ENCODE measurements at places on chromosomes 2 and 18. TPM values are rescaled to one million over a fixed set of nuclear protein-coding genes. Genes with fewer than 3 reads are reported as not detected.

The STPG4 gene
- total RNA-seq = not detected

The SP140 gene
- 2.0 TPM for total RNA-seq

The NEU2 gene
- not detected for total RNA-seq

The AOX1 gene
- 36.7 TPM for total RNA-seq

The KANSL1L gene
- total RNA-seq = 6.1 TPM

The LYPD1 gene
- total RNA-seq = 0.34 TPM

The KLF11 gene
- total RNA-seq = 3.7 TPM

The UGT1A3 gene
- not detected for total RNA-seq

The TMEFF2 gene
- total RNA-seq = 19.3 TPM

The ITPRIPL1 gene
- total RNA-seq = 3.7 TPM

The MREG gene
- total RNA-seq = 2.0 TPM

The GNLY gene
- total RNA-seq = not detected

The HSPD1 gene
- 278 TPM for total RNA-seq

The TGFA gene
- not detected for total RNA-seq

The TMEM163 gene
- not detected for total RNA-seq

The ZDBF2 gene
- total RNA-seq = 3.5 TPM

The ACSL3 gene
- 189 TPM for total RNA-seq

The TBC1D8 gene
- total RNA-seq = 4.4 TPM

The COL6A3 gene
- total RNA-seq = 614 TPM

The ADAM23 gene
- total RNA-seq = 5.5 TPM

The RESP18 gene
- total RNA-seq = not detected

The CHMP3 gene
- total RNA-seq = 44.2 TPM

The SCN7A gene
- total RNA-seq = 0.74 TPM

The MOGAT1 gene
- total RNA-seq = not detected

The UGP2 gene
- total RNA-seq = 77.3 TPM

The CMPK2 gene
- total RNA-seq = 0.30 TPM

The CCDC178 gene
- total RNA-seq = not detected

The BOLL gene
- total RNA-seq = not detected

The CHST9 gene
- total RNA-seq = not detected

The NAT8 gene
- total RNA-seq = not detected

The KRTCAP3 gene
- not detected for total RNA-seq

The CENPA gene
- total RNA-seq = 23.4 TPM

The MARCHF7 gene
- total RNA-seq = 88.3 TPM

The UGT1A8 gene
- not detected for total RNA-seq

The TLX2 gene
- total RNA-seq = 0.34 TPM

The LAPTM4A gene
- total RNA-seq = 85.9 TPM

The MEP1B gene
- not detected for total RNA-seq

The TANC1 gene
- total RNA-seq = 13.1 TPM

The REG1A gene
- total RNA-seq = not detected

The AP1S3 gene
- 2.2 TPM for total RNA-seq

The ZBTB7C gene
- not detected for total RNA-seq

The BARD1 gene
- 8.9 TPM for total RNA-seq

The TEX44 gene
- not detected for total RNA-seq

The ASTL gene
- total RNA-seq = not detected

The ANTXR1 gene
- 24.5 TPM for total RNA-seq

The COMMD1 gene
- total RNA-seq = 55.4 TPM

The ACMSD gene
- not detected for total RNA-seq

The IL1R2 gene
- total RNA-seq = 0.50 TPM
